Ureter (tissue), 1 donor: ENCODE measurements at places on chromosomes 3 and 15. TPM values are rescaled to one million over a fixed set of nuclear protein-coding genes. Genes with fewer than 3 reads are reported as not detected.

Gene DPPA2
- total RNA-seq: not detected

Gene SAMMSON
- total RNA-seq: not detected

- no peak for DNase-seq
Measured at GRCh38 chr3:95302044-95302443, 1239.2 kb downstream of the NSUN3 start.

DNA sequence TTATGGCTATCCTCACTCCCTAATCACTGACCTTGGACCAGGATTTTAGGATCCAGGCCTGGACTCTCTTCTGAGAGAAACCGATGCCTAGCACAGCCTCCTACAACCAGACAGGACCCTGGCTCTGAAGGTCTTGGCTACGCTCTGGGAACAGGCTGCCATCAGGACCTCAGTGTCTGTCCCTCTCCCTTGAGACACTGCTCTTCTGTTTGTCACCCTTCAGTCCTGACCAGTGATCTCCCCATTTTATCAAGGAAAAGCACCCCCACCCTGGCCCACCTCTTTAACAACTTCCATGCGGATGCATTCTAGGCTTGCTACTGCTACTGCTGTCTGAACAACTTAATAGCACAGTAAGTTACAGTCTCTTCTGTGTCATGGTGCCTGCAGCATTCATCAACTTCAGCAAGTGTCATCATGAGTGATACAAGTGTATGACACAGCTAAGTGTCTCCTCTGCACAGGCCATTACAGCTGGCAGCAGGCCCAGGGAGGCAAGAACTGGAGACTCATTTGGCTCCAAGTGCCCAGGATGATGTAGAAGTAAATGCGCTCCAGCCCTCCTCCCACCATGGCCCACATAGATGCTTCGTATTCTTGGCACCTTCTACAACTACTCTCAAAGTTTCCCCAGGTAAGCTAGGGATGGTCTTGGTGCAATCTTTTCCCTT is 302.4 kb downstream of the EPHB1 start:
- no peak for DNase-seq

DNA sequence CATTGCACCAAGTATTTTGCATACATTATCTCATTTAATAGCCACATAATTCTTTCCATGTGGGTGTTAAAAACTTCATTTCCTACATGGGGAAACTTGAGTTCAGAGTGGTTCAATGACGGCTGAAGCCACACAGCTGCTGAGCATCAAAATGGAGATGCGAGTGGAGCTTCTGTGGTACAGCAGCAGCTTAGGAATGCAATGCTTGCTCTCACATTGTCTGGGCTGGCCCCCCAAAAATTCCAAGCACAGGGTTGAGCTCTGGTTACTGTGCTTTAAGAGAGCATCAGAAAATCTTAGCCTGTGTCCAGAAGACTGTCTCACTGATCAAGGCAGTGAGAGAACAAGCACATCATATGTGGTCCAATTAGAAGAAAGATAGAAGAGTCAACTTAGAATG is 57.4 kb upstream of the GADL1 start:
- no peak for DNase-seq

DNA sequence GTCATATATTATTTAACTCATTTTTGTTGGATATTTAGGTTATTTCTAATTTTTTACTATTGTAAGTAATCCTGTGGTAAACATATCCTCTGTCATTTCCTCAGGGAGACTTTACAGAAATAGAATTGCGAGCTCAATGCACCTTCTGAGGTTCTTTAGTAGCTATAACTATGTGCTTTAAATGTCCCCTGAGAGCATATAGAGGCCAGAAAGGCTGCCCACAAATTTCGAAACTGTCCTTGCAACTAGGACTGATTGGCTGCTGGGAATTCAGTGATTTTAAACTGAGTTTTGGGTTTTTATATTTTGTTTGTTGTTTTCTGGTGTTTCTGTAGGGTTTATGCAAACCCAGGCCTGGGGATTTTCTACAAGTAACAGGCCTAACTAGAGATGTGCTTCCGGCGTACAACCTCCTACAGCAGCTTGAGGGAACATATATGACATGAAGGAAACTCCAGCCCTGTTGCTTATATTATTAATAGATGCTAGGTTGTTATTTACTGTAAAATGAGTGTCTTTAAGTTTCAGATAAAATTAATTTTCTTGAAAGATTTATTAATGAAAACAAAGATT is 29.1 kb upstream of the P4HTM start:
- DNase-seq: no peak

DNA sequence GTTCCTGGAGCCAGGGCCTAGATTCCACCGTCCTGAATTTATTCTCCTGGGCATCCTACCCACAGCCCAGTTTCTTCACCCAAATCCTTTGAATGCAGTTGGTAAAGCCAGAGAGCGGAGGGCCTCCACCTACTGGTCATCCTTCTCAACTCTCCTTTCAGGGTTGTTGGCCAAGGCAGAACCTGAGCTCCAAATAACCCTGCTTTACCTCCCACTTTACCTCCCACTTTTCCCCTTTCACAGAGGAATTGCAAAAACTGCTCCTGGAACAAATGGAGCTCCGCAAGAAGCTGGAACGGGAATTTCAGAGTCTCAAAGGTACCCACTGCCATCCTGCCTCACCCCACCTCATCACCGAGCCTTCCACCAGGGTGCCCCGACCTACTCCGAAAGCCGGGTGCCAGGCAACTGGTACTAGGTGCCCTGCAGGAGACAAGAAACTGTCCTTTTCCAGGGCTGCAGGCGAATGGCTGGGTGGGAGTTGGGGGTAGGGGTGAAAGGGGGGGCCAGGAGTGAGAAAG is 6.8 kb downstream of the SKOR1 start:
- DNase-seq: no peak
